Activated CD4-positive, alpha-beta T cell treated with anti-CD3 and anti-CD28 coated beads for 4 hours (primary cell): ENCODE measurements at places on chromosomes 3 and 15.

- no peak for DNase-seq
Observed at GRCh38 chr3:53602866-53603265, 108.5 kb downstream of the CACNA1D start.

DNA sequence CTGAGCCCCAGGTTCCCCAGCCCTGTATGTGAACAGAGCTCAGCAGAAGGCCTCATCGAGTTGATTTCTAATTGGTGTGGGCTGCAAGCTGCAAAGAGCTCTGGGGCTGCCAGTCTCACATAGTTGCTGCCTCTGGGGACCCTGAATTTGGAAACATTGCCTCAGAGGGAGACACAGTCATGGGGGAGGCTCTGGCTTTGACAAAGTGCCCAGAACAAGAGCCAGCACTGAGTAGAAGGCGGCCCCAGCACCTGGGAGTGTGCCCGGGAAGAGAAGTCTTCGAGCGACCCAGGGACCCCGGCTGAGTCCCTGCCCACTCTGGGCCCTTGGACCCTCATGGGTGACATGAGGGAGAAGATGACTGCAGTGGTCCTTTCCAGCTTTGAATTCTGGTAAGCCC lies 7.3 kb downstream of the NTRK3 start:
- no peak for DNase-seq

- DNase-seq, result no peak
Observed at GRCh38 chr15:57525581-57525980, 66.1 kb upstream of the MYZAP start.

DNA sequence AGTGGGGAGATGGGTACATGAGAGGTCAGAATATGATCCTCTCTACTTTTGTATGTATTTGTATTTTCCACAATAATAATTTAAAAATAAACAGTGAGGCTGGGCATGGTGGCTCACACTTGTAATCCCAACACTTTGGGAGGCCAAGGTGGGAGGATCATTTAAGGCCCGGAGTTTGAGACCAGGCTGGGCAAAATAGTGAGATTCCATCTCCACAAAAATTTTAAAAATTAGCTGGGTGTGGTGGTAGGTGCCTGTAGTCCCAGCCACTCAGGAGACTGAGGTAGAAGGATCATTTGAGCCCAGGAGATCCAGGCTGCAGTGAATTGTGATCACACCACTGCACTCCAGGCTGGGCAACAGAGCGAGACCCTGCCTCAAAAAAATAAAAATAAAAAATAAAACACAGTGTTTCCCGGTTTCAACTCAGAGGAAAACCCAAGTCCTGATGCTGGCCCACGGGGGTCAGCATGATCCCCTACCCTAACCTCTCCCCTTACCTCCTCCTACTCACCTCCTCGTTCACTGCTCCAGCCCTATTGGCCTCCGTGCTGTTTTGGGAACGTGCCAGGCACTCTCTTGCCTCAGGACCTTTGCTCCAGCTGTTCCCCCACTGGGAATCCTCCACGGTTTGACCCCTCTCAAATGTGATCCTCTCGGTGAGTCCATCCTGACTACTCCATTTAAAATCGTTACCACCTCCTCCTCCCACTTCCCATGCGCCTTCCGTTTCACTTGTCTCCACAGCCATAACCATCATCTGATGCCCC lies 2.9 kb upstream of the KLHL40 start:
- no peak for DNase-seq
